ENCODE measurements at places on chromosomes 6 and 20.

DNA sequence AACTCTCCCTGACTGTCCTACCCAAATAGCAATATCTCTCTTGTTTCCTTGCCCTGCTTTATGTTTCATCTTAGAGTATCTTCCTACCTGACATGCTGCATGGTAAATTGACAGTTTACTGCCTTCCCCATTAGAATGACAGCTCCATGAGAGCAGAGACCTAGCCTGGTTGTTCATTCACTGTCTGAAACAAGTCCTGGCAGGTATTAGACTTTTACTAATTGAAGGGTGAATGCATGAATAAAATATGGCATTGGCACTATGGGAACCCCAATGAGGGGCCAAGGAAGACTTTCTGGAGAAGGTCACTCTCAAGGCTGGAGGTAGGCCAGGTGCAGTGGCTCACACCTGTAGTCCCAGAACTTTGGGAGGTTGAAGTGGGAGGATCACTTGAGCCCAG lies 3.8 kb upstream of the CITED2 start:
- H3K27ac ChIP-seq = no peak overlapping the region
- DNase-seq = no peak
- H3K27me3 ChIP-seq = no peaks in the 10 kb centered on the region
- H3K4me3 ChIP-seq = no peak overlapping the region
- H3K36me3 ChIP-seq = peaks cover 6% of the 10 kb centered on the region

GRCh38 chr6:90219209-90219985 lies 77.2 kb downstream of the BACH2 start:
- peak; percentile 90 for DNase-seq
- H3K4me1 ChIP-seq = peaks cover 19% of the 10 kb centered on the region
- no peaks in the 10 kb centered on the region for H3K27me3 ChIP-seq
- H3K4me3 ChIP-seq = peak overlapping the region; percentile 11
- H3K36me3 ChIP-seq = no peaks in the 10 kb centered on the region

DNA sequence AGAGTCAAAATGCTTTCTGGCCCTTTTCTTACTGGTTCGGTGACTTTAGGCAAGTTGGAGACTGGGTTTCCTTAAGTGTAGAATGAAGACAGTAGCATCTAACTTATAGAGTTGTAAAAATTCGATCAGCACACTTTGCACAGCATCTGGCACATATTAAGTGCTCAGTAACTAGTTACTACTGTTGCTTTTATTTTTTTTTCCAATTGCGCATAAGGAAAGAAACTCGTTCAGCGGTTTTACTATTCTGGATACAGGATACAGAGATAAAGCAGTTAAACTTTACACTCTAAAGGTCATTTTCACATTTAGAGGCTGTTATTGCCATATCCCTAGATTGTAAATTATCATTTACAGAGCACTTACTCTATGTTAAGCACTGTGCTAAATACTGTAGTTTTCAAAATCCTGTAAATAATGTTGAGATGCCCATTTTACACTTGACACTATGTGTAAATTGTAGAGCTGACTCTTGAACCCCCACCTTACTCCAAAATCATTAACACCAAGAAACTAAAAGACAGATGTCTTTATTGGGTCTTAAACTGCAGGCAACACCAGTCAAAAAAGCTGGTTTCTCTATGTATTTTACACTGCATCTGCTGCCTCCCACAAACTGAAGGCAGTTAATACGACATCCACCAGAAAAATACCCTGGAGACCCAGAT lies 886 bp downstream of the ROMO1 start:
- no peaks in the 10 kb centered on the region for H3K27me3 ChIP-seq
- peak overlapping the region; percentile 77 for H3K27ac ChIP-seq
- DNase-seq = no peak
- H3K4me3 ChIP-seq = peak overlapping the region; percentile 73
- H3K36me3 ChIP-seq = peaks cover 32% of the 10 kb centered on the region
- peaks cover 5% of the 10 kb centered on the region for H3K4me1 ChIP-seq

DNA sequence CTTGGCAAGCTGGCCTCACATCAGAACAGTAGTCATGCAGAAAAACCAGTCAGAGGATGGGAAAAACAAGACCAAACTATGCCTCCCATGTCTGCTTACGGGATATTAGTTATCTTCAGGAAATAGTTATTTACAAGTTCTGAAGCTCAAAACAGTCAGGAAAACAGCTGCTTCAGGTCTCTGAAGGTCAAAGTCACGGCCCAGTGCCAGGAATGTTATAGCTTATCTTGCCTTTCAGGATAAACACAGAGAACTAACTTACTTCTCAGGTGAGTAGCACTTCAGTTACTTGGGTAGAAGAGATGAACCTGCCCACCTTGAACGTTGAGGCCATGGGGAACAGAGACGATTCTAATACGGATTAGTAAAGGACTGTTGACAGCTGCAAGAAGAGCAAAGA lies 310.7 kb downstream of the KIF16B start:
- no peaks in the 10 kb centered on the region for H3K4me1 ChIP-seq
- DNase-seq = no peak
- H3K4me3 ChIP-seq = no peak overlapping the region
- no peak overlapping the region for H3K27ac ChIP-seq
- no peaks in the 10 kb centered on the region for H3K27me3 ChIP-seq
- H3K36me3 ChIP-seq = no peaks in the 10 kb centered on the region

DNA sequence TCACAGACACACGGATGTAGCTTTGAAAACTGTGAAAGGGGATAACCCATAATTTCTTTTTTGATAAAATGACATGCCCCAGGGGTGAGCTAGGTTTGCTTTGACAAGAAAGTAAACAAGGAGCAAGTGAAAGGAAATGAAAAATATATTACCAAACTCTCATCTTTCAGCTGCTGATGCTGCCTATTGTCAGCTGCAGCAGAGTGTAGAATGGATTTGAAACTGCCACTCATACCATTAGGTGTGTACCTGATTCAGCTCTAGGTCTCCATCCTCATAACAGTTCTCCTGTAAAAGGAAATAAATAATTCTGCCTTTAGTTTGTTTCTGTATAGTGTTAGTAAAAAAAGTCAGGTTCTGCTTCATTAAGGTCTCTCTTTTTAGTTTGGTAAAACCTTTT lies 415.1 kb upstream of the MARCKS start:
- no peaks in the 10 kb centered on the region for H3K4me1 ChIP-seq
- DNase-seq = no peak
- H3K27ac ChIP-seq = no peak overlapping the region
- H3K36me3 ChIP-seq = no peaks in the 10 kb centered on the region
- H3K27me3 ChIP-seq = no peaks in the 10 kb centered on the region
- no peak overlapping the region for H3K4me3 ChIP-seq

DNA sequence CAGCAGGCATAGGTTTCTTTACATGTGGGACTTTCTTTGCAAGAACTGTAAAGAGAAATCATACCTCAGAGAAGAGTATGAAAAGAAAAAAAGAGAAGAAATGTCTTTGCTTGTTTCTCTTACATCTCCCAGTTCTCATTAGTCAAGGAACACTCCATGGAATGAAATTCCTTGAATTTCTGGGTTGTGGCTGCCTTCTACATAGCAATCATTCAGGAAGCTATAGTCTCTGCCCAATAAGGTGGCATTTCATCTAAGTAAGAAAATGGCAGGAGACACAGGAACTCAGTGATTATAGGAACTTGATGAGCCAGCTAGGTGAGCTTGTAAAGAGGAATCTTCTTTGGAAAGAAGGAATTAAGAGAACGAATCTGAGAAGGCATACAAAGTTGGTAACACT lies 197.0 kb upstream of the FKBP1C start:
- no peaks in the 10 kb centered on the region for H3K4me1 ChIP-seq
- no peak for DNase-seq
- no peaks in the 10 kb centered on the region for H3K36me3 ChIP-seq
- no peak overlapping the region for H3K4me3 ChIP-seq

DNA sequence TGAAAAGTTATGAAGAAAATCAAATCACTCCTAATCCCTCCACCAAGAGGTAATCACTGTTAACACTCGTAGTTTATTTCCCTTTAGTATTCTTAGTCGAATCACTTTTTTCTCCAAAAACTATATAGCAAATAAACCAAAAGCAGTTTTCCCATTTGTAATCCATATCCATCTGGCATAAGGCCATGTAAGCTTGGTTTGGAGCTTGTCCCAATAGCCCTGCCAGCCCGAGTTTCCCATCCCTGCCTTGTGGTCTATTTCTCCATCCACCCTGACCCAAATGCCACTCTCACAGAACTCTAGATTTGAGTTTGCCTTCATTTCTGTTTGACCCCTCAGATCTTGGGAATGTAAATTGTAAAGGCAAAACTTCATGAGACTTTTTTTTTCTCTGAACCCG lies 71.8 kb upstream of the DSP start:
- no peaks in the 10 kb centered on the region for H3K27me3 ChIP-seq
- H3K36me3 ChIP-seq = no peaks in the 10 kb centered on the region
- no peak overlapping the region for H3K27ac ChIP-seq
- peaks cover 7% of the 10 kb centered on the region for H3K4me1 ChIP-seq

DNA sequence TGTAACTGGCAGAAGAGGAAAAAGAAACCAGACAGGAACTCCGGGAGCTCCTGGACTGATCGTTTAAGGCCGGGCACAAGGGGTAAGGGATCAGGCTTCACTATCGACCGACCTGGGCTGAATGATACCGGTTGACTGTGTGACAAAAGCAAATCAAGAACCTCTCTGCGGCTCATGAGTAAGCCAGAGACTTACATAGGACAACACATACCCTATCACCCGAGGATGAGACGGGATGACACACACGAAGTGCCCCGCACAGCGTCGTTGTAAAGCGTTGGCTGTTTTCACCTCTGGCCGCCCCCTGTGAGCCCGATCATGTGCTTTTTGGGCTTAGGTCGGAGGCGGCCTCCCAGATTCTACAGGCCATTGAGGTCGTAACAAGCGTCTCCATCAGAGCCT lies 695 bp upstream of the TGIF2 start:
- peak overlapping the region; percentile 54 for H3K27ac ChIP-seq
- H3K36me3 ChIP-seq = no peaks in the 10 kb centered on the region
- peaks cover 13% of the 10 kb centered on the region for H3K4me1 ChIP-seq

All from IMR-90 (cell line).